H7 (cell line): ENCODE measurements at places on chromosomes 16 and 17. TPM values are rescaled to one million over a fixed set of nuclear protein-coding genes. Genes with fewer than 3 reads are reported as not detected.
A peak's percentile ranks its signal among the peaks of the same experiment; 100 is the strongest.

DNA sequence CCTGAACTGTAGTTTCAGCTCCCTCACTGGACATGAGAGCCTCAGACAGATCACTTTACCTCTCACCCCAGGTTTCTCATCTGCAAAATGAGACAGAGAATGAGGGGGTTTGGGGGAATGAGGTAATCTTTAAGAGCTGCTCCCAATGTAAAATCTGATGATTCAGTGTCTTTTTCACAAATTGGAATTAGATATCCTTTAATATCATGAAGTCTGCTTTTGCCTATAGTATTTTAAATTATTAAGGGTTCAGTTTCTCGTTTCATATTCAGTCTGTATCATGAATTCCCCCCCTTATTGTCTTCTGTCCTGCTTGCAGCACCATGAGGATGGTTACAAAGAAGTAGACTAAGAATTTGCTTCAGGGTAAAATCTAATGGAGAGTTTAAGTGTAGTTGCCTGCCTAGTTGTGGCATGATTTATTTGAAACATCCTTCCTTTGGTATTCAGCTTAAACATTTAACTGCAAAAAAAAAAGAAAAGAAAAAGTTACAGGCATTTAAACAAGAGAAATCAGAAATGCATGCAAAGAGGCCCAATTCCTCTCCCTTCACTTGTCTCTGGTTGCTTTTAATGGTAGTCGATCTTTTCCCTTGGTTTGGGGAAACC lies 77.3 kb downstream of the WNT3 start:
- no peak for DNase-seq

Gene EPN3
- 0.07 and 0.87 TPM in 2 replicates for total RNA-seq

- DNase-seq = no peak
Measured at GRCh38 chr16:57976331-57976796, 5.4 kb upstream of the CNGB1 start.

Gene PLEKHG4
- total RNA-seq = 9.6 and 15.0 TPM in 2 replicates

DNA sequence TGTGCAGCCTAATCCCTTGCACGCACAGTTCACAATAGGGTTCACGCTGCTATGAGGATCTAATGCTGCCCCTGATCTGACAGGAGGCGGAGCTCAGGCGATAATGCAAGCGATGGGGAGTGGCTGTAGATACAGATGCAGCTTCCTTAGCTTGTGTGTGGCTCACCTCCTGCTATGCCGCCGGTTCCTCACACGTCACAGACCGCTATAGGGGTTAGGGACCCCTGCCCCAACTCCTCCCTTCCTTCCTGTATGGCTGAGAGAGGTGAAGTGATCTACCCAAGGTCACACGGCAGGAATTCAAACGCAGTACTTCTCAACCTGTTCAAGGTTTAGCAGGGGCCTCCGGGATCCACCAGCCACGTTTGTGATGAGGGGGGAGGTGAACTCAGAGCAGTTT lies 13.4 kb upstream of the PLLP start:
- DNase-seq = no peak

DNA sequence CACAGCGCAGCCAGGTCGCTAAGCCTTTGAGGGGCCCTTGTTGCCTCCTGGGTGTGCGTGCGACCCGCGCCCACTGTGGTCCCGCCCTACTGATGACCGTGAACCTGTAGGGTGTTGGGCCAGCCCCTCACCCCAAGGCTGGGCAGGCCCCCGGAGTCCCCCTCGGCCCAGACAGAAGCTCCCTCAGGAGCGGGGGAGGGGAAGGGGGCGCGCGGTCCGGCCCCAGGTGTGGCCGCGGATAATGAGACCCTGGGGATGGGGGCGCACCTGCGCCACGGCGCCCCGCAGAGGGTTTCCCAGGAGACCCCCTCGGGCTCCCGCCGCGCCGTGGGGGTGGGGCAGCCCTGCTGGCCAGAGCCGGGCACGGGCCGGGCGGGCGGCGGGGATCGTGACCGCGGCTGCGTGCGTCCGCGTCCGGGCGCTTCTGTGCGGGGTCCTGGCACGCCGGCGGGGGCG lies 358 bp upstream of the ARHGDIG start:
- peak; percentile 88 for DNase-seq

DNA sequence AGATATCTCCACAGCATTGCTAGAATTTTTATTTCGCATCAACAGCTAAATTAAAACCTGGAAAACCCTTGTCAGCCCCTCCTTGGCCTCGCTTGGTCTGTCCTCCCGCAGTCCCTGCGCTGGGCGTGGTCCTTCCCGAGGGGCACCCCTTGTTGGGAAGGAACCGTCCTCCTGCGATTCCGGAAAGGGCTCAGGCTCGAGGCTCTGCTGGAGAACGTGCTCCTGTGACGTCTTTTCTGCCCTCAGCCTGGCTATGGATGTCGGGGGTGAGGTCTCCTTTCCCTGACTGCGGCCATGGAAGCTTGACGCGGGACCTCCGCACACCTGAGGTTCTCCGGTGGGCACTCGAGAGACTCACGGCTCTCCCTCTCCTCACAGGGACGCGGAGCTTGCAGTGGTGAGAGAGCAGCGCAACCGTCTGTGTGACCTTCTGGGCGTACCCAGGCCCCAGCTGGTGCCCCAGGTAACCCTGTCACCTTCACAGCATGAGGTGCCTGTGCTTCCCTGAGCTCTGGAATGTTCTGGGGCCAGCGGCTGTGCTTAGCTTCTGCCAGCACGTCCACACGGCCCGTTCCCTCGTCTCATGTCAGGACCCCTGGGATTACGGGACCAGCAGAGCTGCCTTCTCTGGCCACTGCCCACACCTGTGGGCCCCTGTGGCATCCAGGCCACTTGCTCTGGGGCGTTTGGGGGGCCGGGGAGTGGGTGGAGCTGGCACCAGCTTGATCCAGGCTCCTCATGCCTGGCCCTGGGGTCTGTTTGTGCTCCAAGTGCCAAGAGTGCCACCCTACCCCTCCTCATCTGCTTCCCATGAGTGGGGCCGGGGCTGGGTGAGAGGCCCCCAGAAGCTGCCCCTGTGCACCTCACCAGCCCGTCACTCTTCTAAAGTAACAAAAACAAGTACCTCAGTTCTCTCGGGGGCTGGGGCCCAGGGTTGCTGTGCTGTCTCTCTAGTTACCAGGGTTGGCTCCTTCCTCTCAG lies 101.5 kb upstream of the ZNF750 start:
- DNase-seq = no peak

GRCh38 chr16:49116873-49117272 lies 164.8 kb downstream of the CBLN1 start:
- DNase-seq = no peak

Gene CBX1
- 126 and 153 TPM in 2 replicates for total RNA-seq

Gene UTS2R
- not detected in 2 replicates for total RNA-seq

Gene CD300H
- not detected in 2 replicates for total RNA-seq

Gene SLFN12L
- not detected in 2 replicates for total RNA-seq

DNA sequence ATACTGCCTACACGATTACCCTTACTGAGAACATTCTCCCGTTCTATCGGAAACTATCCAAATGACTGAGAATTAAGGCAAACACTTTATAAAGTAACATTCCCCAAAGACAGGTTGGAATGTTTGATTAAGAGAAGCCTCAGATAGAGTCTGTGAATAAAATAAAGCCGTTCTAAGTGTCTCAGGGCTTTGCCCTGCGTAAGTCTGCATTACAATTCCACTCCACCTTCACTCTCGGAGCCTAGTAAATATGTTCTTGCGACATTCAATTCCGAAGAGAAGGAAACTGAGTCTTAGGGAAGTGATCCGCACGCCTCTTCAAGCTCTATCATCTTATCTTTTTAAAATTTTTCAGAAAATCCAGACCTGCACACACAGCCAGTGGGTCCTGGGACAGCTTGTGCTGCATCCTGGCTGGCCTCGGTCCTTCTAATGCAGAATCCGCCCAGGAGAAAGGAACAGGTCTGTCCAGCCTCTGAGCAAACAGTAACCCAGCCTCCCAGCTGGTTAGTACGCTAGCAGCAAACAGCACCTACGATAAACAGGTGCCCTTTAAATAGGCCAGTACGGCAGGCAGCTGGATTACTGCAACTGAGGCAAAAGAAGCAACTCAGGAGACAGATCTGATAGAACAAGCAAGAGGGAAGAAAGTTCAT lies 254.1 kb upstream of the IRX3 start:
- DNase-seq = no peak

GRCh38 chr17:29291163-29291752 lies 2.7 kb downstream of the NUFIP2 start:
- peak; percentile 50 for DNase-seq

DNA sequence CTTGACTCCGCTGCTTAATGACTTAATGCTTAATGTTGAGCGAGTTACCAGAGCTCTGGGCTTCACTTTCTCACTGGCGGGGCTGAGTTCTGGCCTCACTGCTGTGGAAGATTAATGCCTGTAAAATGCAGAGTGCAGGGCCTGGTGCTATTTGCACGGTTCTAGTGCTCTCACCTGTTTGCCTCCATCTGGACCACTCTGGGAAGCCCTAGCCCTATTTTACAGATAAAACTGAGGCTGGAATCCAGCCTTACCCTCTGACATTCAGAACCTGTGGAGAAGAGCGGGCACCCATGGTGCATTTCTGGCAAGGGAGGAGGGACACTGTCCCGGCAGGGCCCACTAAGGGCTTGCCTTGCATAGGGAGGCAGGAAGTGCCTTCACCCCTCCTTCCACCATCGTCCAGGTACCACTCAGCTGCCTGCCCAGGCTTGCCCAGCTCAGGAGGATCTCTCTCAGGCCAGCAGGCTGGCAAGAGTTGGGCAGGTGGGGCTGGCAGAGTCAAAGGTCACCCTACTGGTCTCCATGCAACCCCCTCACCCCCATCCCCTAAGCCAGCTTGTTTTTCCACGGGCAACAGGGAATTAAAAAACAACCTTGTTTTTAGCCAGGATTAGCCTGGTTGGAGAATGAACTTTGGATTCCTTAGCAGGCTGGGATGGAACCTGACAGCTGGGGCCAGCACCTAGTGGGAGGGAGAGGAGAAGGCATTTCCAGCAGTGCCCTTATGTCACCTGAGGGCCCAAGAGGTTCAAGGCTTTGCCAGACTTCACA lies 4.1 kb upstream of the UBALD1 start:
- DNase-seq = no peak

Gene PRR35
- 0.28 and 0.85 TPM in 2 replicates for total RNA-seq

Gene SRL
- total RNA-seq = 0.07 TPM in 1 of 2 replicates, not detected in the other

DNA sequence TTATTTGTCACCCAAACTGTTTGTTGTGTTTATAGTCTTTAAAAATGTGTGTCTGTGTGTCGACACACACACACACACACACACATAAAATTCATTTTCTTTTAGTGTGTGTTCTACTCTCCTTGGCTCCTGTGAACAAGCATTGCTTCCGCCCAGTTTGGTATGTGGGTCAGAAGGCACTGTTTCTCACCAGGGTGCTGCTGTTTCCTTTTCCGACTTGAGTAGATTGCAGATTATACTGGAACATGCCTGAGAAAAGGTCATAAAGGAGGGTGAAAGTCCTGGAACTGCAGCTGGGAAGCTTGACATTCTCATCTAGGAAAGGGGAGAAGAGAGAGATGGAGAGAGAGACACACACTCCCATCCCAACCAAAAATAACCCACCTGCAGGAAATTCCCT lies 330.3 kb downstream of the BCAS3 start:
- DNase-seq = no peak

DNA sequence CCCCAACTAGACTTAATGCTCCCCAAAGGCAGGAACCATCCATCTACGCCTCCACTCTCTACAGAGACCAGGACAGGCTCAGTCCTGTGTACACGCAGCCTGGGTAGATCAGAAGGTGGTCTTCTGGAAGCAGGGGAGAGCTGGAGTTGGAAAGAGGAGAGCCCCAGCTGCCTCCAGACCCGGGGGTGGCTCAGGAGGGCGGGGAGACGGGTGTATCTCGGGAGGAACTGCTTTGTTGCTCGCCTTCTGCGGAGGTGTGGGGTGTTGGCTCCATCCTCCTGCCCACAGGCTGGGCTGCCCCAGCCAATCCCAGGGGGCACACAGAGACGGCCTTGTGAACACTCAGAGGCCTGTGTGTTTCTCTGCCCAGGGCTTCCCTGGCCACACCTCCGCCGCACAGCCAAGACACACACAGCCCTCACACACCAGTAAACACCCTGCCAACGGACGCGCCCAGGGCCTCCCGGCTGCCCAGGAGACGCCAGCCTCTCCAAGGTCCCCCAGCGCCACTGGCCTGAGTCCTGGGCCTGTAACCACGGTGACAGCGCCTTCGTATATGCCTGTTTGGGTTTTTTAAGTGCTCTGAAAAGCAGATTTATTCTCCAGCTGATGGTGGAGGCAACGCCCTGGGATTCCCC lies 143.4 kb upstream of the CDC42EP4 start:
- no peak for DNase-seq

Gene FOXJ1
- total RNA-seq = 2.0 and 3.3 TPM in 2 replicates

Gene CYBA
- total RNA-seq = 199 and 215 TPM in 2 replicates

- no peak for DNase-seq
Measured at GRCh38 chr17:5846001-5846400, 224.2 kb upstream of the WSCD1 start.

GRCh38 chr16:58258326-58258725 lies 36.5 kb downstream of the PRSS54 start:
- no peak for DNase-seq

- no peak for DNase-seq
Measured at GRCh38 chr16:51579652-51580360, 428.7 kb upstream of the SALL1 start.

Gene RAB37
- total RNA-seq = 2.5 and 3.5 TPM in 2 replicates

DNA sequence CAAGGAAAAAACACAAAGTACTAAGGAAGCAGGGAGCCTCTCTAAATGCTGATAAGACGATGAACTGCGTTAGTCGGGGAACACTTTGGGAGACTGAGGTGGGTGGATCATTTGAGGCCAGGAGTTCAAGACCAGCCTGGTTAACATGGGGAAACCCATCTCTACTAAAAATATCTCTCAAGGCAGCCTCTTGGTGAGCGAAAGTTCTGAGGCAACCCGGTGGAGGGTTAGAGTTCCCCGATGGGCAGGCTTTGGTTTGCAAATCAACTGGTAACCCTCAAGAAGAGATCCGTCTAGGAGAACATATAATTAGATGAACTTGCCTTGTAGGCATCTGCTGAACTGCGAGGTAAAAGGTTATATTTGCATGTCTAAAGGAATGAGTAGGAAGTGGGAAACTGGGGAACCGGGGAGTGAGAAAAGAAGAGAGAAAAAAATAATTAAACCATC lies 44.6 kb downstream of the WSB1 start:
- no peak for DNase-seq

- DNase-seq = no peak
Measured at GRCh38 chr17:66900126-66901010, 64.1 kb upstream of the CACNG4 start.

DNA sequence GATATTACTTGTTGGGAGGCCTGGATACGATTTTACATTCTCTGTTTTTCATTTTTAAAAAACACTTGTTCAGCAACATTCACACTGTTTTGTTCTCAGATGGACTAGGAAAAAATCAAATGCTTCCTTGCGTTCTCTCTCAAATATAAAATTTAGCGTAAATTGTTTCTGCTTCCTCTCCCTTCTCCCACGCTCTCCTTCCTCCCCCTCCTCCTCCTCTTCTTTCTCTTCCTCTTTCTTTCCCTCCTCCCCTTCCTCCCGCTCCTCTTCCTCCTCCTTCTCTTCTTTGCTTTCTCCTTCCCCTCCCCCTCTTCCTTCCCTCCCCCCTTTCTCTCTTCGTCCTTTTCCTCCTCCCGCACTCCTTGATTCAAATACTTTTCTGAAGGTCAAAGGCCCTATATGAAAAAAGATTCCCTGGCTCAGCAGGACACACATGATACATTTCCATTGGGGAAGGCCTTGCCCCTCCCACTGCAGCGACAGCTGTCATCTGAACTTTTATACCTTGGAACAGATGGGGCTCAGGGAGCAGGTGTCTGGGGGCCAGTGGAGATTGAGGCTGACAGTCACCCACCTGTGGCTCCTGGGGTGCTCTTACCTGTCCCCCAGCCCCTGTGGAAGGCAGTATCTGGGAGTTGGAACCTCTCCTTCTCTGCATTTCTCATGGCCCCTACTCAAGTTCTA lies 99.4 kb upstream of the SDK2 start:
- no peak for DNase-seq

- peak; percentile 98 for DNase-seq
Measured at GRCh38 chr16:85275533-85276249, 163.4 kb upstream of the CIBAR2 start.
